NCI-H82 (cell line): ENCODE measurements at places on chromosomes 11 and 22.
A peak's percentile ranks its signal among the peaks of the same experiment; 100 is the strongest.

GRCh38 chr11:85347291-85347690, 279.9 kb downstream of the DLG2 start:
- no peak for DNase-seq

DNA sequence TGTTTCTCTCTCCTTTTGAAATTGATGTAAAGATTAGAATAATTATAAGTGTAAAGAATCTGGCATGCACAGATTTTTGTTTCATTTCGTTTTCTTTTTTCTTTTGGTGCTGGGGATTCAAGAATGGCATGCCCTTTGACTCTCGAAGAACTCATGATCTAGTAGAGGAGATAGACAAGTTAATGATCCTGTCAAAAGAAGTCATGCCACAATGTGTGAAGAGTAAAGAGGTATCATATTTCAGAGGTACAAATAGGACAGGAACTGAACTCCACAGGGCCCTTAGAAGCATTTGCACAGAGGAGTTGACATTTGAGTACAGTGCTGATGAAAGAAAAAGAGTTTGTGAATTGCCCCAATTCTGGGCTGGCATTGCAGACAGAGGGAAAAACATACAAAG, 708.0 kb upstream of the ARHGAP42 start:
- no peak for DNase-seq

GRCh38 chr22:27175974-27176373, 518.6 kb downstream of the MIAT start:
- DNase-seq, result no peak

GRCh38 chr11:71366076-71366475, 82.1 kb downstream of the DHCR7 start:
- DNase-seq, result no peak

- peak; percentile 56 for DNase-seq
Measured at GRCh38 chr11:94762208-94762607, 5.9 kb upstream of the AMOTL1 start.

- DNase-seq, result peak; percentile 96
Measured at GRCh38 chr22:23128269-23129108, 13.3 kb downstream of the RSPH14 start.

DNA sequence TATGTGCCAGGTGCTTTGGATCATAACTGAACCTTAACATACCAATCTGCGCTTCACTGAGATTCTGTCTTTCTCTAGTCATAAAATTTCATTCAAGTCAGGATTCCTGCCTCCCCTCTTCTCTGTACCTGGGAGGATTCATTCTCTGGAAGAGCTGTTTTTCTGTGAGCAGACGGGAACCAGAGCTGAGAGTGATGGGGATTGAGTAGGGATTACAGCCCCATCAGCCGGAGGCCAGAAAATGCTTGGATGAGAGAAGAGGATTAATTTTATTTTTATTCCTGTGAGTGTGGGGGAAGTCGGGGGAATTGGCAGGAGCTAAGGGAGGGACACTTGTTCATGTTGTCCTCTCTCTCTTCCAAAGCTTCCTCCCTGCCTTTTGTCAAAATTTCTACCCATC, 4.7 kb downstream of the STX3 start:
- DNase-seq, result peak; percentile 90

DNA sequence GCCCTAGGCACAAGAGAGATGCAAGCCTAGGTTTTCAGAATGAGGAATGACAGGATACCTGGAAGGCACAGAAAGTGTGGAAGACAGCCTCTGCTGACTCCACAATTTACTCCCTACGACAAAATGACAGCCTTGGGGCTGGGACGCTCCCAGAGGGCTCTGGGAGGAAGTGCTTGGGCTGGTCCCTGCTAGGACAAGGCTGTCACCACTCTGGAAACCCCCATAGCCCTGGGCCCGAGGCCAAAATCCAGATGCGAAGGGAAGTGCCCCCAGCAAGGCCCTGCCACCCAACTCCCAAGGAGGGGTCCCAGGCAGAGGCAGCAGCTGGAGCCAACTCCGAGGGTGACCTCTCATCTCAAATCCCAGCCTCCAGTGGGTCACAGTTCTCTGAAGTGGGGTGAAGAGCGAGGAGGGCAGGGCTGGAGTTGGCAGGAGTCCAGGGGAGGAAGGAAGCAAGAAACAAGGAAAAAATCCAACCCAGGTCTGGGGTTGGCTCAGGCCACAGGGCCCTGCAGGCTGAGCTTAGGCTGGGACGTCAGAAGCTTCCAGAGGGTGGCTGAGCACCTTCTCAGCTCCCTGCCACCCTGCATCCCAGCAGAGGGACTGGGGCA, 6.3 kb upstream of the CDC42EP2 start:
- DNase-seq, result no peak

GRCh38 chr22:44586351-44586990, 88.4 kb upstream of the RTL6 start:
- DNase-seq, result no peak

DNA sequence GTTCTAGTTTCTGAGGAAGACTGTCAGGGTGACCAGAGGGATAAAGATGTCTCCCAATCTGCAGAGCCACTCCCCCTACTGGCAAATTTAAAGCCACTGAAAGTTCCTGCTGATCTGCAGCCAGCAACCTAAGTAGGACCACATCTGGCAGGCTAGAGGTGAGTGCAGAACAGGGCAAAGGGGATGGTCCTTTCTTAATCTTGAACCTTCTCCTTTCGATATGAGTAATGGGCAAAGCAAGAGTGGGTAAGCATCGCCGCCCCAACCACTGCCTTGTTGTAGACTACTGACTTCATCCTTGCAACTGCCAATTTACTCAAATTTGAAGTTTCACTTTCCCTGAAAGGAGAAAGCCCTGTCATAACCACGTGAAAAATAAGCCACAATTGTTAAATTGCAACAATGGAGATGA, 30.7 kb downstream of the SCUBE2 start:
- peak; percentile 62 for DNase-seq

GRCh38 chr11:34915136-34916014, 804 bp downstream of the APIP start:
- DNase-seq, result peak; percentile 59

- no peak for DNase-seq
Measured at GRCh38 chr11:87954476-87954875, 220.8 kb downstream of the RAB38 start.

DNA sequence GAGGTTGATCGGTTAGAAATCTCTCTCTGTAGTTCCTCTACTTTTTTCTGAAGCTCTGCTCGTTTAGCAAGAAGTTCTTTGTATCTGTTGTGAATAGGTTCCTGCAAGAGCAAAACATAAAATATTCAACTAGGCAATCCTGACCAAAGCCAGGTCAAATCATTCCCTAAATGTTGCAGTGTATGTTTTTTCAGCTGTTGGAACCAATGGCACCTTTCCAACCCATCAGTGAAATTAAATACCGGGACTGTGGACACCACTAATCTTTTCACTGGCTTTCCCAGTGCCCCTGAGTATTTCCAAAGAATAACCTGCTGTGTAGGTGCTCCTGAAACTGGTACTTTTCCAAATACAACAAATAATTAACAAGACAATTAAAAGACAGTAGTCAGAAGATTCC, 45.1 kb downstream of the CEP57 start:
- DNase-seq, result no peak

DNA sequence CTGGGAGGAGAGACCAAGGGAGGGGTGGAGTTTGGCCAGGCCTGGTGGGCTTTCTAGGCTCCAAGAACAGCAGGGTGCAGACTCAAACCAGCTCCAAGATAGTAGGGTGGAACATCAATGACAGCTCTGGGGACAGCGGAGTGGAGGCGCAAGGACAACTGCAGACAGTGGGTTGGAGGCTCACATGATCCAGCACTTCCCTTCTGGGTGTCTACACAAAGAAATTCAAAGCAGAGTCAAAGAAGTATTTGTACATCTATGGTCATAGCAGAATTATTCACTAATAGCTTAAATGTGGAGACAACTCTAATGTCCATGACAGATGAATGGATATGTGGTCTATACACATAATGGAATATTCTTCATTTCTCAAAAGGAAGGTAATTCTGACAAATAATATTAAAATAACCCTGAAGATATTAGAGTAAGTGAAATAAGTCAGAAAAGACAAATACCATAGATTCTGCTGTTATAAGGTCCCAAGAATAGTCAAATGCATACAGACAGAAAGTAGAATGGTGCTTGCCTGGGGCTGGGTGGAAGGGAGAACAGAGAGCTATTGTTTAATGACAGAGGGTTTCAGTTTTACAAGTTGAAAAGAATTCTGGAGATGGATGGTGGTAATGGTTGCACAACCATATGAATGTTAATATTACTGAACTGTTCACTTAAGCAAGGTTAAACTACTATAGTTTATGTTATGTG, 5.5 kb upstream of the GAB4 start:
- no peak for DNase-seq

DNA sequence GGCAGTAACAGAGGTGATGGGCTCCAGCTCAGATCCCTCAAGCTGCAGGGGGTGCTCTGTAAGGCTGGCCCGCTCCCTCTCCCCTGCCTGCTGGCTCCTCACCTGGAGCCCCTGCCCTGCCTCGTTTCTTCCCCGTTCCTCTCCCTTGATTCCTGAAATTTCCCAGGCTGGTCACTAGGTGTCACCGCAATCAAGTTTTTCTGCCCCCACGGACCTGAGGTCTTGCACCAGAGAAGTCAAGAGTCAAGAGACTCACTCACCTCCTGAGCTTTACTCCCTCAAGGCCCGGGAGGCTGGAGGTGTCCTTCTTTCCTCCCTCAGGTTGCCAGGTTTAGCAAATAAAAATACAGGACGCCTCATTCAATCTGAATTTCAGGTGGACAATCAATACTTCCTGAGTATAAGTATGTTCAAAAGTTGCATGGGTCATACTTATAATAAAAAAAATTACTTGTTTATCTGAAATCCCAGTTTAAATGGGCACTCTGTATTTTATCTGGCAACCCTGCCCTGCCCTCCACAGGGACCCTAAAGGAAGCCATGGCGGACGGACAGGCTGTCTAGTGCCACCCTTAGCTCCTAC, 69.2 kb downstream of the SCUBE1 start:
- DNase-seq, result peak; percentile 71

GRCh38 chr11:10116588-10116987, 177.4 kb downstream of the SBF2 start:
- no peak for DNase-seq

DNA sequence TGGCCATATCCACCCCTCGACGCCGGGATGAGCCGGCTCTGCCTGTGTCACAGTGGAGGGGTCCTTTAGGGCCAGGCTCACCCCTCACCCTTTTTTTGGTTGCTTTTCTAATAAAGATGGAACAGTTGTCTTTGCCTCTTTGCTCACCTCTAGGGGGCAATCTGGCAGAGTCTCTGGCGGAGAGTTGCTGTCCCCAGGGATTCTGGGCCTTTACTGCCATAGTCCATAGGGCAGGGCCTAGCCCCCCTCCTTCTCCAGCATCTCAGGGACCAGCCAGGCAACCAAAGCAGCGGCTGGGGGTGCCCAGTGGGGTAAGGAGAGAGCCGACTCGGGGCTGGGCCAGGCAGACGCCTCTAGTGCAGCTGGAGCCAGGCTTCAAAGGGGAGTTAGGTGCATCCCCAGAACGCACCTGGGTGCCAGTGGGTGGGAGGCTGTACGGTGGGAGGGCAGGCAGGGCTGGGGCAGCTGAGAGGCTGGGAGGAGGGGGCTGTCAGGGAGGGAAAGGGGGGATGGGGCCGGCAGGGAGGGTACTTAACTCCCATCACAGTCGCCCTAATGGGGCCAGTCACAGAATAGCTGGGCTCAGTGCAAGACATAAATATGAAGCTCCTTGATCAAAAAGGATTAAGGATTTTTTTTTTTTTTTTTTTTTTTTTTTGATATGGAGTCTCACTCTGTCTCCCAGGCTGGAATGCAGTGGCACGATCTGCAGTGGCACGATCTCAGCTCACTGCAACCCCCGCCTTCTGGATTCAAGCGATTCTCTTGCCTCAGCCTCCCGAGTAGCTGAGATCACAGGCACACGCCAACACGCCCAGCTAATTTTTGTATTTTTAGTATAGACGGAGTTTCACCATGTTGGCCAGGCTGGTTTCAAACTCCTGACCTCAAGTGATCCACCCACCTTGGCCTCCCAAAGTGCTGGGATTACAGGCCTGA, 2.5 kb upstream of the SUSD2 start:
- DNase-seq, result peak; percentile 61

GRCh38 chr22:35549328-35549727, 8.7 kb downstream of the RASD2 start:
- DNase-seq, result peak; percentile 75

DNA sequence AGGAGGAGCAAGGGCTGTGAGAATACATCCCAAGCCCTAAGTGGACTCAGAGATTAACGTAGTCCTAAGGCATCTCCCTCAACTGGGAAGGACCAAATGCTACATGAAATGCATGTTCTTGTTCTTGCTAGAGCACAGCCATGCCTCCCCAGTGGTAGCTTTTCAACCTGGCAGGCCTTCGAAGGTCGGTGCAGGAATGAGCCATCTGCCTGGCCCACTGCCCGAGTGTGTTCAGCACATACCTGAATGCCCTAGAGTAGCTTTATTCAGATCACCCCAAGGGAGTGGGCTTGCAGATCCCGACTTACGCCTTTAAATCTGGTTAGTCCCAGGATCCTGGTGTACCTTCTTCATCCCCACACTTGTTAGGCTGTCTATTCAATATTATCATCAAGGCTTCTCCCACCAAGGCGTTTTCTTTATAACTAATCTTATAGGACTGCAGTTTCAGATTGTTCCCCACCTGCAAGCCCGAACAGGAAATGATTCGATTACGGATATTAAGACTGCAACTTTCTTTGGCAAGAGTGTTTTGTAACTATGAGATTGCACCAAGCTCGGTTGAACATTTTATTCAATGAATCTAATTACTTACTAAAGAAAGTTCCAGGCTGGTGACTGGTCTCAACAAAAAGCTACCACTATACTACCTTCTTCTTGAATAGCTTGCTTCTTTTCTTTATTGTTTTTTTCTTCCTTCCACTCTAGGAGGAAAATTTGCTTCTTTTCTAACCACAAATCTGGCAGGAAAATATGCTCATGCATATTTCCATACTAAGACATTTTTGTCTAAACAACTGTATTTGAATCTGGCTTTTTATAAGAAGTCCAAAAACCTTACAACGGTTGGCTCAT, 115.6 kb downstream of the SGSM3 start:
- peak; percentile 71 for DNase-seq

- DNase-seq, result peak; percentile 8
Measured at GRCh38 chr11:99098258-99098657, 77.5 kb downstream of the CNTN5 start.

- no peak for DNase-seq
Measured at GRCh38 chr11:43756575-43756974, 76.0 kb downstream of the HSD17B12 start.

- DNase-seq, result no peak
Measured at GRCh38 chr11:108984523-108984922, 319.7 kb downstream of the DDX10 start.

GRCh38 chr11:79456501-79456900, 15.7 kb upstream of the TENM4 start:
- no peak for DNase-seq

GRCh38 chr11:65821107-65821506, 12.7 kb upstream of the SNX32 start:
- no peak for DNase-seq

GRCh38 chr11:6438979-6439571, 1.7 kb downstream of the HPX start:
- DNase-seq, result peak; percentile 76

DNA sequence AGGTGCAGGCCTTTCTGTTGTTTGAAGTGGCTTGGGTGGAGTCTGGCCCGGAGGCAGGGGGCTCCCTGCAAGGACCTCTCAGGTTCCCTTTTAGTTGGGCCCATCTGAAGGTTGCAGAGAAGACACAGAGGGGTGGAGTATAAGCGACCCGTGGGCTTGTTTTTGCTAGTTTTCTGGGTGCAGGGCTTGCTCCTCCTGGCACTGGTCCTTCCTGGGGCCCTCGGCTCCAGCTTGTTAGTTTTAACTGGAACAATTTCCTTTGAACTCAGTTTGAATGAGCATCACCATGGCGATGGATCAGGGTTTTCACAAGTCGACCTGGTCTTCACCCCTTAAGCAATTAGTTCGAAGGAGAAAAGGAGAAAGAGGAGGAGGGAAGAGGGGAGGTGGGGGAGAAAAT, 28.5 kb upstream of the OAF start:
- no peak for DNase-seq
